ENCODE measurements at places on chromosomes 3 and 15.

DNA sequence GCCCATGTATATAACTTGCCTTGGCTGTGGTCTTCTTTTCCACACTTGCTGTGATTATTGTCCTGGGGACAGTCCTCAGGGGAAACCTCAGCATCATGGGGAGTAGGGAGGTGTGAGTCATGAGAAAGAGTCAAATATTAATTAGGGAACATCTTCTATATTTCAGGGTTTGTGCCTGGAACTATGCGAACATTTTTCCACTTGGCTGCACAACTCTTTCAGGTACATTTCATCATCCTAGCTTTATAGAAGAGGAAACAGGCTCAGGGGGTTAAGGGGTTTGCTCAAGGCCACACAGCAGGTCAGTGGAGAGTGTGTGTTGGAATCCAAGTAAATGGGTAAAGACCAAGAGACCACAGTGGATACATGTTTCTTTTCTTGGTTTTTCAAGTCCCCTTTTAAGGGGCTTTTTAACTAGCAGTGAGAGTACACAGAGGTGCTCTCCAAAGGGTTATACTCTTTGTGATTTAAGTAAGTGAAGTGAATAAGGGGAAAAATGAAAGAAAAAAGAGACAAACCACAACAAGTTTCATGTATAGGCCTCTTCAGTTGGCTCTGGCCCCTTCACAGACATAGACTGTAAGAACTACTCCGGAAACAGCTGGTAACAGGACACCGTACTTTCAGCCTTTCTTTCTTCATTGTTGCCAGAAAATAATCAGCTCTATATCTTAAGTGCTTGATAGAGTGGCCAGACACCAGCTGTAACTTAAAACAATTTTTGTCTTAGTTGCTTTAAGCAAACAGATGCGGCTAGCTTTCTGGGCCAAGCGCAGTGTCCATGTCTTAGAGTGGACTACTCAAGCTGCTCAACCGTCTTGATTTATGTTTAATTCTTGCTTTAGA lies 64.6 kb downstream of the EEFSEC start:
- DNase-seq: peak; percentile 2

GRCh38 chr3:133836497-133837158 lies 31.0 kb downstream of the SRPRB start:
- DNase-seq: no peak

DNA sequence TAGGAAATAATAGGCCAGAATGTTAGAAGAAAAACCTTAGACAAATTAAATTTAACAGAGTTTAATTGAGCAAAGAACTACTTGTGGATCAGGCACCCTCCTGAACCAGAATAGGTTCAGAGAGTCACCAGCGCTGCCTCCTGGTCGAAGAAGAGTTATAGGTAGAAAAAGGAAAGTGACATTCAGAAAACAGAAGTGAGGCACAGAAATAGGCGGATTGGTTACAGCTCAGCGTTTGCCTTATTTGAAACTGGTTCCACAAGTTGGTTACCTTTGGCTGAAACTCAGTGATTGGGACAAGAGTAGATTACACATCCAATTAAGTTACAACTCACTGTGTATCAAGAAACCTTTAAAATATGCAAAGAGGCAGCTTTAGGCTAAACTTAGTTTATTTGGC lies 4.4 kb downstream of the AADAC start:
- no peak for DNase-seq

DNA sequence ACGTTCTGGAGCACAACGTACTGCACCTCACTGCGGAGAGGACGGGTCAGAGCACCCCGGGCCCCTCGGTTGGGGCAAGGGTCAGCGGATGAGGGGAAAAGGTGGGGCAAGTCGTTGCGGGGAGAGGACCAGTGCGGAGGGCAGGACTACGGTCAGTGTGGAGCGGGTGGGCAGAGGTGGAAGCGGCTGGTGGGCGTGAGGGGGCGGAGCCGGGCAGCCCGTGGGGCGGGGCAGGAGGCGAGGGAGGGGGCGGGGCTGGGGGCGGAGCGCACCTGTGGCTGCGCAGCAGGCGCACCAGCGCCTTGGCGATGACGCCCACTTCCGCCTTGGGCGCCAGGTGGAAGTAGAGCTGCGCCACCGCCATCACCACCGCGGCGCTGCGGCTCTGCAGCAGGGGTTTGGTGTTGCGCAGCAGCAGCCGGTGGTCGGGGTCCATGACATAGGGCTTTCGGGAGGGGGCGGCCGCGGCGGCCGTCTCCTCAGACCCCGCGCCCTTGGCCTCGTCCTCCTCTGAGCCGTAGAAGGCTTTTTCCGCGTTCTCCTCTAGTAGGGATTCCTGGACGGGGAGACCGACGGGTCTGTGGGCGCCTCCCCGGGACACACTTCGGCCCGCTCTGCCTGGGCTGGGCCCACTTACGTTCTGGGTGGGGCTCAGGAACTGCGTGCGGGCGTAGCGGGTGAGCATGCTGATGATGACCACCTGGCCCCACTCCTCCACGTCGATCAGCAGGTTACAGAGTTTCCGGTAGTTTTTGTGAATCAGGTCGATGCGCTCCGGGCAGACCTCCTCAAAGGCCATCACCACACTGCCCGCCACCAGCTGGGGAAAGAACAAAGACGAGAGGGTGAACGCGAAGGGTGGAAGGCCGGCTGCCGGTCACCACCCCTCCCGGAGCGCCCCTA lies 29.2 kb downstream of the AP3B2 start:
- no peak for DNase-seq

DNA sequence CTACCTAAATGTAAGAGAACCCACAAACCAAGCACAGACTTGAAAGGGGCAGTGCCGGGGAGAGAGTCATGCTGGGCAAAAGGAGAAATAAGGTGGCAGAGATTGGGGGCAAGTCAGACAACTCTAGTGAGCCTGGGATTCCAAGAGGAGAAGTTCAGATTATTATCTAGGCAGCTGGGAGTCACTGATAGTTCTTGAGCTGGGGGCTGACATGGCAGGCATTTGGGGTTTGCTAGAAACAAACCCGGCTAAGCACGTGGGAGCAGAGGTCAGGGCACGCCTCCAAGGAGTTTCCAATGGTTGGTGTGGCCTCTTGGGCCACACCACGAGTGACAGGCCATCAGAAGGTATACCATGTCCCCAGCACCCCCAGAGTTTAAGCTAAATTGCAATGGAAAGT lies 27.6 kb downstream of the SLC6A6 start:
- no peak for DNase-seq

GRCh38 chr3:38990621-38991020 lies 61.1 kb downstream of the SCN11A start:
- DNase-seq: no peak

DNA sequence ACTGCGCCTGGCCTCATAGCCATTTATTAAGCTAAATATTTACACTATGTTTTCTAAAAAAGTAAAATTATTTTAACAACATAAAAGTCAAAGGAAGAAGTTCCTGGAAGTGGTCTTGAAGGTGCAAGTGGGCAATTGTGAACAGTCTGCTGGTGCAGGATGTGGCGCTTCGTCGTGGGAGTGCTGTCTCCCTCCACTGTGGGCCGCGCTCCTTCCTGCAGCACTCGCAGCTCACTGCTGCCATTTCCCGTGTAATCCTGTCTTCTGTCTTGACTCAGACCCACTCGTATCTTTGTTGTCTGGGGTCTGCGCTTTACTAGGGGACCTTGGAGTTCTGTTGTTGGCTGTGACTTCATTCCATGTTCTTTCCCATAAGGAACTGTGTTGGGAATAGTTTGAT lies 56.3 kb downstream of the APBA2 start:
- DNase-seq: no peak

DNA sequence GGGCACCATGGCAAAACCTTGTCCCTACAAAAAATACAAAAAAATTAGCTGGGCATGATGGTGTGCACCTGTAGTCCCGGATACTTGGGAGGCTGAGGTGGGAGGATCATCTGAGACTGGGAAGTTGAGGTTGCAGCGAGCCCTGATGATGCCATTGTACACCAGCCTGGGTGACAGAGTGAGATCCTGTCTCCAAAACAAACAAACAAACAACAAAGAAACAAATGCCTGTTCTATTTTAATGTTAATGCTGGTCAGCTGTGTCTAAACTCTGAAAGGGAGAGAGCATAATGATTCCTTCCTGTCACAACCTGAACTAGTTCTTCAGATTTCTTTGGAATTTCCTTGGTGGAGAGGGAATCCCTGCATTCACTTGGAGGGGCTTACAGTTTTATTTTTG lies 413.0 kb upstream of the TBL1XR1 start:
- no peak for DNase-seq

- no peak for DNase-seq
These were observed 125.0 kb upstream of the TRIM42 start for GRCh38 chr3:140552898-140553297.

DNA sequence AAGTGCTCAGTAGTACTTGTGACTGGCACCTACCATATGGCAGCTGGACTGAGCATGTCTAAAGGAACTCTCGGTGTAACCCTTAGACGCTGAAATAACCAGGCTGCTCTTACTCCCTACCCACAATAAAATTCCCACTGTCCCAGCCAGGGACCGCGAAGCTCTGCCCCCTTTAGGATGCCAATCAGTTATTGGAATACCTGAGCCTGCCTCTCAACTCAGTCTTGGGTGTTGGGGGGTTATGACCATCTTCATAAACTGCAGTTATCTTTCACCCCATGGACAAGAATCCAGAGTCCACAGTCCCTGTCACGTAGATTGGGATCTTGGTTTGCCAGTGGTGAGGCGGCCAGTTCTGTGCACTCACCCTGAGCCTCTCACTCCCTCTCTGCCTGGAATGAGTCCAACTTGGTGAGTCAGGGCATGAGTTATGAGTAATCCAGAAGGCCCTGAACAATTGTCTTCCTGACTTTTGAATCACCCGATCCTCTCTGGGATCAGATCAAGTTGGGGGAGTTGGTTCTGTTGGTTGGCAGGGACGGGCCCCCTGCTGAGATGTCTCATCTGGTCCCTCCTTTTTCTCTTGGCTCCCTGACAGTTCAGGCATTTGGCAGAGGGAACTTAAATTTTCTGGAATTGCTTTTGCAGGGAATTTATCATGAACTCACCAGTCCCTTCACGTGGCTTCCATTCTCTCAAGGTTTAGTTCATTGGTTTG lies 120.1 kb upstream of the UBE2E1 start:
- DNase-seq: no peak

DNA sequence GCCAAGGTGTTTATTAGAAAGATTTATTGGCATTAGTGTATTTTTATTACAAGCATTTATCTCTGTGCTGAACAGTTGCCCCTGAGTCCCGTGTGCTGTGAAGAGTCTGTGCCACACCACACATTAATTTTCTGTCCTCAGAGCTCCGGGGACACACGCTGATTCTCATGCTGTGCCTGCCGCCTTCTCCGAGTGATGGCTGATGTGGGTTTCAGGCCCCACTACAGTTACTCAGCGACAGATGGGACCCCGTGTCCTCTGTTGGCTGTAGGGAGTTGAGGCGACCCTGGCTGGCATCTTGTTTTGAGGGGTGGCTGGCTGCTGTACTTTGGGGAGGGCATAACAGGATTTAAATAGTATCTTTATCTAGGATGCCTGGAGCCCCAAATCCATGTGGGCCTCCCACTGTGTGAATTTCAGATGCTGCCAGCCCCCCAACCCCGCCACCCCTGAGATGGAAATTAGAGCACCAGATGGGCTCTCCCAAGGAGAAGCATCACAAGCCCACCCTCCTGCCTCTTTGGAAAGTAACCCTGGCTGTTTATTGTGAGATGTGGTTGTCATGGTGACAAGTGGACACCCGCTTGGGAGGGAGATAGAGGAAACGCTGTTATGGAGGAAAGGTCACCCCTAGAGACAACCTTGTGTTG lies 185.6 kb downstream of the APBA2 start:
- no peak for DNase-seq

GRCh38 chr3:13022348-13023234 lies 50.6 kb downstream of the IQSEC1 start:
- DNase-seq: no peak

DNA sequence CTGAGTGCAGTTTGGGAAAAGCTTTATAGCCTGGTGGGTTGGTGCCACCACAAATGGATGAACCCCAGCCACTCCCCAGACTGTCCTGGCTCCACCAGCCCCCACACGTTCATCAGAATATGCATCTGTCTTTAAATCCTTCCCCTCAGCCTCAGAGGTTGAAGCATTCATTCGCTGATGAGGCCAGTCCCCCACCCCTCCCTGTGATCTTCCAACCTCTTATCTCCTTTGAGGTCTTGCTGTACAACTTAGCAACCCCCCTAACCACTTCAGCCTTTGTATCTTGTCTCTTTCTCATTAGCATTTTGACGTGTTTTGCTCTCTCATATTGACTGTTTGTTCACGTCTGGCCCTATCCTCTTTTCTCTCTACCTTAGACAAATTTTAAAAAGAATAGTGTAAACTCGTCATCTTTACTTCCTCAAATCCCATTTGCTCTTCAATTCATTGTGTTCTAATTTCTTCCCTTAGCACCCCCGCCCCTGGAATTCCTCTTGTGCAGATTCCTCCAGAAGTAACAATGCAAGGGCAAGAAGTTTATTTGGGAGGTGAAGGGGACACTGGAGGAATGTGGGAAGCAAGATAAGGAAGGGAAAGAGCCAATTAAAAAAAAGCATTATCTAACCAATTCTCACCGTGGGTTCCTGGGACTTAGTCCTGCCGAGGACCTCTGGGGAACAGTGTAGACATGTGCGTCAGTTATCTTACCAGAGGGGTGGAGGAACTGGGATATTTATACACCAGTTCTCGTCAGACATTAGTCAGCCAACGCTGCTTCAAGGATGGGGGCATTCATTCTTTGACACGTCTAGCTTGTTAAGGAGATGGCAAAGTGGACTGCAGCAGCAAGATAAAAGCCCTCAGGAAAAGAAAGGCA lies 38.6 kb downstream of the MOBP start:
- no peak for DNase-seq

GRCh38 chr3:138070006-138070405 lies 45.4 kb downstream of the DZIP1L start:
- DNase-seq: no peak

DNA sequence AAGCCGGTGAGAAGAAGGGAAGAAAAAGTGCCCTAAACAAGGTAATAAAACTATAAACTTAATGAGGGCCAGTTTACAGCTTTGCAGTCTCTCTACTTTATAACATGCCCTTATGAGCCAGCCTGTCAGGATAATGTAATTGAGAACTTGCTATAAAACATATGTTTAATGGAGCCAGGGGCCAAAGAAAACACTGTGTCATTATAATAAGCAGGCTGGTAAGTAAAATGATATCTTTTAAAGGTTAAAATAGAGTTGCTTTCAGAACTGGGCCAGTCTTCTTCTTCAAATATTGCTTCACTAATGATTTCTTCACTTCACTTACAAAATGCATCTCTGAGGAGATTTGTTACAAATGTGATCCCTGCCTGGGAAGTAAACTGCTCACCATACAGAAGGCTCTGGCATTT lies 192.5 kb downstream of the SHOX2 start:
- no peak for DNase-seq

DNA sequence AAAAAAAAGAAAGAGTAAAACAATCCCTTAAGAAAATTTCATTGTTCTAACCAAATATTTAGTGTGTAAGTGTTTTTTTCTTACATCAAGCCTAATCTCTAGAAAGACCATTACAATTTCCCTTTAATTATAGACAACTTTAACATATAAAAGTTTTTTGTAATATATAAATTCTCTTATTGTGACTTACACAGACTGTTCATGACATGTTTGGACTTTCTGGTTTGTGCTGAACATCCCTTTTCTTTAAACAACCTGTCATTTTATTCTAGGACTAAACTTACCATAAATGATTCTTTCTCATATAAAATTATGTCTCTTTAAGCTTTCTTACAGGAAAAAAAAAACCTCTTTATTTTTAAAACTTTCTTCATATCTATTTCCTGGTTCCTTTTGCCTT lies 13.0 kb upstream of the BTLA start:
- no peak for DNase-seq

Data from NCI-H187 treated with DMSO at 0.1 percent for 48 hours (cell line).